ENCODE measurements at places on chromosomes 12 and 14.
A peak's percentile ranks its signal among the peaks of the same experiment; 100 is the strongest.

GRCh38 chr12:66132408-66132807, 1.9 kb upstream of the LLPH start:
- H3K36me3 ChIP-seq, result peaks cover 17% of the 10 kb centered on the region
- H3K27me3 ChIP-seq, result no peaks in the 10 kb centered on the region
- peaks cover 15% of the 10 kb centered on the region for H3K4me1 ChIP-seq
- H3K27ac ChIP-seq, result peak overlapping the region; percentile 49

- no peaks in the 10 kb centered on the region for H3K27me3 ChIP-seq
- H3K4me3 ChIP-seq, result no peak overlapping the region
- H3K4me1 ChIP-seq, result peaks cover 18% of the 10 kb centered on the region
- H3K27ac ChIP-seq, result no peak overlapping the region
- H3K36me3 ChIP-seq, result no peaks in the 10 kb centered on the region
- DNase-seq, result peak; percentile 73
Measured at GRCh38 chr12:71303199-71303598, 136.4 kb upstream of the LGR5 start.

DNA sequence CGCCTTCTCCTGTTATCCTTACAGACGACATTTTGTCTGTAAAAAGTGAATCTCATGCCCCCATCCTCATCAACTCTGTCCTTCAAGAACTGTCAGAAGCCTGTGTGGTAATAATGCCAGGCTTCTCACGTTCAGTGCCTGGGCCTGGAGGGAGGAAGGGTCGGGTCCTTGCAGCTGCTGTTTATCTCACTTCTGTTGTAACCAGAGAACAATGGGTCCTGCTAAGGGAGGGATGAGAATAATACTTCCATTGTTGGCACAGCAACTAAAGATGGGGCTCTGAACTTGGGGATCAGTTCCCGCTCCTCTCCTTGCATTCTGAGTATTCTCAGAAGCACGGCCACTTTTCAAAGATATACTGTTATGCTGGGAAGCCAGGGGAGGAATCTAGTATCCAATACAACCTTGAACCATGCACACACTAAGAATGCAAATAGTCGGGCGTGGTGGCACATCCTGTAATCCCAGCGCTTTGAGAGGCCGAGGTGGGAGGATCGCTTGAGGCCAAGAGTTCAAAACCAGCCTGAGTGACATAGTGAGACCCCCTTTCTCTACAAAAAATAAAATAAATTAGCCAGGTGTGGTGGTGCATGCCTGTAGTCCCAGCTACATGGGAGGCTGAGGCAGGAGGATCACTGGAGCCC, 38.8 kb upstream of the NINJ2 start:
- DNase-seq, result no peak
- H3K36me3 ChIP-seq, result no peaks in the 10 kb centered on the region
- H3K4me3 ChIP-seq, result no peak overlapping the region

GRCh38 chr12:88624911-88625310, 44.6 kb upstream of the KITLG start:
- no peaks in the 10 kb centered on the region for H3K36me3 ChIP-seq
- no peak overlapping the region for H3K27ac ChIP-seq
- no peaks in the 10 kb centered on the region for H3K27me3 ChIP-seq
- no peaks in the 10 kb centered on the region for H3K4me1 ChIP-seq
- no peak overlapping the region for H3K4me3 ChIP-seq

DNA sequence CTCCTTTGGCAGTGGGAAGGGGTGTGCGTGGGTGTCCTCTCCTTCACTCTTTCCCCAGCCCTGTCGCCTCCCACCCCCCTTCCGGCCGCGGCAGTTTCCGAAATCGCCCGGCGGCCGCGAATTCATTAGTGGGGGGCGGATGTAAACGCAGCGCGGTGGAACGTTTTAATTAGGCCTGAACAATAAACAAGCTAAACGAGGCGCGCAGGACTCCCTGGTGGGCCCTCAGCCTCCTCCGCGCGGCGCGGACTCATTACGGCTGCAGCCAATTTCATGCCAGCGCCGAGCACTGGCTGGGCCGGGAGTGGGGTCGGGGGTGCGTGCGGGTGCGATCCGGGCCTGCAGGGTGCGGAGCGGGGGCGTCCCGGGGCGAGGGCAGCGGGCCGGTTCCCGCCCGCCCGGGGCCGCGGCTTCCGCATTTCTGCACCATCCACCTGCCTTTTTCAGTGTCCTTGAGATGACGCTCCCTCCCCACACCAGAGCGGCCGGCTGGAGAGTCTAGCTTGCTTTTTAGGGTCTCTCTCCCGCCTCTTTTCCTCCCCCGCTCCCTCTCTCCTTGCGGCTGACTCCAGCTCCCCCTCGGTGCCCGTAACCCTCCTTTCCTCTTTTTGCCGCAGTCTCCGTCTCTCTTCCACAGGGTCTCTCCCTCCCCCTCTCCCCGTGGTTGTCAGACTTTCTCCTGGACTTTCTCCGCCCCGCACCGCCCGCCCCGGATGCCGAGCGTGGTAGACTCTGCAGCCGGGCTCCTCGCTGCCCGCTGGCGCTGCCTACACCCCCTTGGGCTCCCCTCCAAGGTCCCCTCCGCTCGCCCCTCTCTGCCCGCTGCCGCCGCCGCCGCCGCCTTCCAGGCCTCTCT, at the start of gene CISTR:
TSS of gene CISTR (minus strand) at position 644 of the 856 bp plus-strand sequence.
- no peak within 1 kb of the TSS for H3K27ac ChIP-seq
- no peaks in the 10 kb centered on the region for H3K36me3 ChIP-seq
- DNase-seq, result no peak
- no peaks in the 10 kb centered on the region for H3K27me3 ChIP-seq
- peaks cover 7% of the 10 kb centered on the region for H3K4me1 ChIP-seq

DNA sequence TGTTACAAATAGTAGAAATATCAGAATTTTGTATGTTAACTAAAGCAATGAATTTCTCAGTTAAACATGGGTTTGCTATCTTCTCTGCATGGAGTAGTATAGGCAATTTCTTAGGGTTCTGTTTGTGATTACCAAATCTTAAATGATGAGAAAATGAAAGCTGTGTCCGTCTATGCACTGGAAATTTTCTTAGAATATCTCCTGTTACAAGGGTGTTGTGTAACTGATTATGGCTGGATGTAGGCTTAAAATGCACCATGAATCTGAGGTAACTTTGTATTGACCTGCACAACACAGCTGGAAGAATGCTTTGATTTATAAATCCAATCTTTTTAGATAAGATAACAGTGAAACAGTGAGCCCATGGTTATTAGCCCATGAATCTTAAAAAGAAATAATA, 17.8 kb downstream of the TRIP11 start:
- H3K27ac ChIP-seq, result no peak overlapping the region
- peaks cover 4% of the 10 kb centered on the region for H3K36me3 ChIP-seq
- H3K27me3 ChIP-seq, result no peaks in the 10 kb centered on the region

DNA sequence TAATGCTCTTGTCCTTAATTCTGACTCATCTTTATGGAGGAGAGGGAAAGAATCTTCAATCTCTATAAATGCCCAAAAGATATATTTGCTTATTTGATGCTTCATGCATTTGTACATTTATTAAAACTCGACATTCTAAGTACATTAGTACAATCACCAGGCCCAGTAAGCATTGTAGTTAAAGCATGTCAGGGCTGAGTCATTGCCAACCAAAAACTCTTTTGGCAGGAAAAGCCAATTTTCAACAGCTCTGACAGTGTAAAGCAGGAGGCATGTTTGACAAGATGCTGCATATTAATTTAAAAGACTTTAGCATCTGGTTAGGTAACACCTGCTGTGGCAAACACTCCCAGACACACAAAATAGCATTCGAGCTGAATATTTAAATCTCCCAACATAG, 290.9 kb downstream of the PPFIA2 start:
- no peaks in the 10 kb centered on the region for H3K4me1 ChIP-seq
- no peaks in the 10 kb centered on the region for H3K27me3 ChIP-seq
- no peak overlapping the region for H3K4me3 ChIP-seq
- no peak overlapping the region for H3K27ac ChIP-seq
- DNase-seq, result no peak

GRCh38 chr14:72926292-72927028, at the start of gene DCAF4:
Gene DCAF4, plus strand, starts transcription at chr14:72926464. Its CDS starts 11,515 bp downstream, at chr14:72937979.
- H3K27me3 ChIP-seq, result no peaks in the 10 kb centered on the region
- H3K4me1 ChIP-seq, result peaks cover 3% of the 10 kb centered on the region
- DNase-seq, result peak; percentile 97
- H3K36me3 ChIP-seq, result no peaks in the 10 kb centered on the region
- peak within 1 kb of the TSS; percentile 50 for H3K27ac ChIP-seq

DNA sequence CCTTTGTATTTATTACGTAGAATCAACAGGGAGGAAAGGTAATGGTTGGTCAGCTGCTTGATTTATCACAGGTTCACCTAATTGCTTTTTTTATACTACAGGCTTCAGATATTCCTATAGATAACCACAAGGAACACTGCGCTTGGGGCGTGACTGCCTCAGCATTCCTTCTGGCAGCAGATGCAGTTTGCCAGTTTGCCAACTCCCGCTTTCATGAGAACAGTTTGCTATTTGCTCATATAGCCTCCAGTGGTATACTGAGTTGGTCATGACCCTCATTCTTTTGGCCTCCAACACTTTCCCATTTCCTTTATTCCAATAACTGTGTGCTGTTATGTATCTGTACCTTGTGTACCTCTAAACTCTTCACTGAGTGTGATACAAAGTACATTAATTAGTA, 38.6 kb upstream of the ACSM4 start:
- H3K27me3 ChIP-seq, result no peaks in the 10 kb centered on the region
- H3K4me1 ChIP-seq, result no peaks in the 10 kb centered on the region
- no peaks in the 10 kb centered on the region for H3K36me3 ChIP-seq
- no peak overlapping the region for H3K4me3 ChIP-seq

DNA sequence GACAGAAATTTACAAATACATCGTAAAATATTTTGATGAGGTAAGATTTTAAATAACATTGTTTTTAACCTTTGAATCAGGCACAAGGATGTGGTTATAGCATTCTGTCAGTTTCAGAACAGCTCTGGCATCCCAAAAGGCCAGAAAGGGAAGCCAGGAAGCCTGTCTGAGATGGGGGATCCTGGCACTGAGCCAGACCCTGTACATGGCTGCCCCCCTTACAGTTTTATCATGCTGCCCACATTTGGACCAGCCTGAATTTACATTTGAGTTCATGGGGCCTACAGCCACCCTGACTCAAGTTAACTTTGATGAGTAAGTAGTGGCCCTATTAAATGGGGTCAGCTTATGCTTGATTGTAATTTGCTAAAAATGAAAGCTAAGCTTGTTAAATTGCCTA, 155.6 kb downstream of the PLXNC1 start:
- peaks cover 36% of the 10 kb centered on the region for H3K36me3 ChIP-seq
- peaks cover 6% of the 10 kb centered on the region for H3K4me1 ChIP-seq
- H3K27ac ChIP-seq, result no peak overlapping the region
- no peak for DNase-seq
- no peaks in the 10 kb centered on the region for H3K27me3 ChIP-seq

DNA sequence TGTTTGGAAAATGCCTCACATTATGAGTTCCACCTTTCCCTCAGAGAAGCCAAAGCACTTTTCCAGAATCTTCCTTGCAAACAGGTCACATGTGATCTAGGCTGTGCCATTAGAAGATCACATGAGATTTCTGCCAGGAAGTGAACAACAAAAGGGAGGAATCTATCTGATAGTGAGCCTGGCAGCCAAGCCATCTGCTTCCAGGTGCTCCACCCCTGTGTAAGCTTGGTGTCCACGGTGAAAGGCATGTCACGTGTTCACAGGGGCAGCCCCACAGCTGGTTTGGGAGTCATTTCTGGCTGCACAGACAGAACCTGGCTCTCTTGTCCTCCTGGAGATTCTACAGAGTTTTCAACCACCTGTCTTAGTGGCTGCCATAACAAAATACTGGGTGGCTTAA, 3.5 kb upstream of the KSR2 start:
- H3K27ac ChIP-seq, result no peak overlapping the region
- no peaks in the 10 kb centered on the region for H3K27me3 ChIP-seq
- H3K4me3 ChIP-seq, result no peak overlapping the region

GRCh38 chr12:21656905-21657325, 727 bp downstream of the LDHB start:
- H3K27ac ChIP-seq, result peak overlapping the region; percentile 88
- no peaks in the 10 kb centered on the region for H3K27me3 ChIP-seq
- H3K4me1 ChIP-seq, result no peaks in the 10 kb centered on the region
- peak; percentile 6 for DNase-seq
- peak overlapping the region; percentile 64 for H3K4me3 ChIP-seq

GRCh38 chr12:111469401-111469800, 63.7 kb downstream of the SH2B3 start:
- H3K4me3 ChIP-seq, result no peak overlapping the region
- peaks cover 27% of the 10 kb centered on the region for H3K36me3 ChIP-seq
- DNase-seq, result no peak
- H3K27ac ChIP-seq, result no peak overlapping the region
- H3K27me3 ChIP-seq, result no peaks in the 10 kb centered on the region

GRCh38 chr12:88418856-88419497, 161.3 kb downstream of the KITLG start:
- no peak for DNase-seq
- H3K4me3 ChIP-seq, result no peak overlapping the region
- H3K4me1 ChIP-seq, result no peaks in the 10 kb centered on the region
- no peaks in the 10 kb centered on the region for H3K36me3 ChIP-seq
- H3K27ac ChIP-seq, result no peak overlapping the region

GRCh38 chr14:52695481-52696091, at the start of gene ERO1A:
Gene ERO1A, minus strand, starts transcription at chr14:52695558. Its CDS starts 77 bp downstream, at chr14:52695481.
- peak within 1 kb of the TSS; percentile 94 for H3K4me3 ChIP-seq
- no peaks in the 10 kb centered on the region for H3K27me3 ChIP-seq
- peak within 1 kb of the TSS; percentile 93 for H3K27ac ChIP-seq
- DNase-seq, result no peak

- peaks cover 7% of the 10 kb centered on the region for H3K27me3 ChIP-seq
- H3K36me3 ChIP-seq, result no peaks in the 10 kb centered on the region
- no peak for DNase-seq
- no peak overlapping the region for H3K4me3 ChIP-seq
Measured at GRCh38 chr12:48005750-48006021, 1.4 kb upstream of the COL2A1 start.

GRCh38 chr12:119713551-119714031, 45.7 kb downstream of the PRKAB1 start:
- H3K36me3 ChIP-seq, result peaks cover 34% of the 10 kb centered on the region
- no peaks in the 10 kb centered on the region for H3K27me3 ChIP-seq
- DNase-seq, result no peak
- peaks cover 29% of the 10 kb centered on the region for H3K4me1 ChIP-seq
- H3K27ac ChIP-seq, result no peak overlapping the region
- no peak overlapping the region for H3K4me3 ChIP-seq

DNA sequence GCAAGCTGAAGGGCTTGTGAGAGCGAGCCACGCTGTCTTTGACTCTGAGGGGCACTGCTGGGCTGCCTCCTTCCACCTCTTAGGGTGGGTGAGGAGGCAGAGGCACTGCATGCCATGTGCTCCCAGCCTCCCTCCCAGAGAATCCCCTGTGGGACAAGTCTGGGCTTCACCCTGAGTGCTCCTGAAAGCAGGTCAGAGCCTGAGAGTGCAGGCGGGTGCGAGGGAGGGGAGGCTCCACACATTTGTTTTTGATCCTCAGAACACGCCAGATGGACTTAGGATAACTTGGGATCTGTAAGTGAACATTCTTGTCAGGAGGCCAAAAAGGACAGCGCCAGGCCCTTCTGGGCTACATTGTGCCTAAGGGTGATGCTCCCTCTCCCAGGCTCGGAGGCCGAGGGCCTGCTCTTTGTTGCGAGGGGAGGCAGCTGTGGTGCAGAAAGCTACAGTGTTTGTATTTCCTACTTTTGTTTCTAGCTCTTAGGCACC, 155.4 kb downstream of the TMX1 start:
- H3K27me3 ChIP-seq, result no peaks in the 10 kb centered on the region
- H3K27ac ChIP-seq, result no peak overlapping the region
- H3K36me3 ChIP-seq, result no peaks in the 10 kb centered on the region
- no peak overlapping the region for H3K4me3 ChIP-seq
- no peaks in the 10 kb centered on the region for H3K4me1 ChIP-seq
- DNase-seq, result no peak

Data from HCT116 (cell line).